ENCODE measurements at places on chromosomes 1 and 21.
A peak's percentile ranks its signal among the peaks of the same experiment; 100 is the strongest.

DNA sequence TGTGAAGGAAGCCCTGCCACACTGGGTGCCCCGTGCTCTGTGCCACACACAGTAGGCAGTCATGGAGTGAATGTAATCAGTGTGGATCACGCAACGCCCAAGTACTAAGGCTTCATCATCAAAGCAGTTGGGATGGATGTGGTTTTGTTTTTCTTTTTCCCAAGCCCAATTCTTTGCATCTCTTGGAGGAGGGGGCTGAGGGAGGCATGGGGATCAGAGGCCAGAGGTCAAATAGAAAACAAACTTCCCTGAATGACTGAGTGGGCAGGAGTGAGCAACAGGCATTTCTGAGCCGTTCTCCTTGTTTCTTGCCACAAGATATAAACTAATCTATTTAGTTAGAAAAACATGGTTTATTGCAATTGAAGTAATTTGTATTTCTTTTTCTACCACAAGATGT is 85.3 kb downstream of the TRABD2B start:
- DNase-seq: no peak

DNA sequence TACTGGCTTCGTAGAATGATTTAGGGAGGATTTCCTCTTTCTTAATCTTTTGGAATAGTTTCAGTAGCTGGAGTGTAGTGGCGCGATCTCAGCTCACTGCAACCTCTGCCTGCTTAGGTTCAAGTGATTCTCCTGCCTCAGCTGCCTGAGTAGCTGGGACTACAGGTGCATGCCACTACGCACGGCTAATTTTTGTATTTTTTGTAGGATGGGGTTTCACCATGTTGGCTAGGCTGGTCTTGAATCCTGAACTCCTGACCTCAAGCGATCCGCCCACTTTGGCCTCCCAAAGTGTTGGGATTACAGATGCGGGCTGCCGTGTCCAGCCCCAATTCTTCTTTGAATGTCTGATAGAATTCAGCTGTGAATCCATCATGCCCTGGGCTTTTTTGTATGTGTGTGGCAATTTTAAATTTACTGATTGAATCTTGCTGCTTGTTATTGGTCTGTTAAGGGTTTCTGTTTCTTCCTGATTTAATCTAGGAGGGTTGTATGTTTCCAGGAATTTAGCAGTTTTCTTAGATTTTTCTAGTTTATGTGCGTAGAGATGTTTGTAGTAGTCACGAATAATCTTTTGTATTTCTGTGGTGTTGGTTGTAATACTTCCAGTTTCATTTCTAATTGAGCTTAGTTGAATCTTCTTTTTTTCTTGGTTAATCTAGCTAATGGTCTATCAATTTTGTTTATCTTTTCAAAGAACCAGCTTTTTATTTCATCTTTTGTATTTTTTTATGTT is 15.3 kb downstream of the MAN1C1 start:
- DNase-seq: peak; percentile 16

GRCh38 chr1:59214248-59215208 is 82.4 kb upstream of the FGGY start:
- no peak for DNase-seq

- peak; percentile 56 for DNase-seq
These were observed 27.0 kb upstream of the IFNAR2 start for GRCh38 chr21:33202464-33203363.
